ENCODE measurements at places on chromosomes 5 and 9. TPM values are rescaled to one million over a fixed set of nuclear protein-coding genes. Genes with fewer than 3 reads are reported as not detected.

Gene SPATA31A3
- not detected for total RNA-seq

Gene MARCHF11
- total RNA-seq: not detected

Gene CCNO
- not detected for total RNA-seq

GRCh38 chr5:1274471-1274870 is 20.4 kb downstream of the TERT start:
- DNase-seq: no peak

Measured in IMR-90 (cell line).